Natural killer cell treated with Interleukin-12 subunit alpha and Interleukin-12 subunit beta and Interleukin-15 and Interleukin-18, amount 100 ng/mL, for 72 hours (primary cell): ENCODE measurements at places on chromosomes 3 and 15.

- no peak for DNase-seq
Measured at GRCh38 chr3:114903213-114903612, 243.9 kb downstream of the ZBTB20 start.

DNA sequence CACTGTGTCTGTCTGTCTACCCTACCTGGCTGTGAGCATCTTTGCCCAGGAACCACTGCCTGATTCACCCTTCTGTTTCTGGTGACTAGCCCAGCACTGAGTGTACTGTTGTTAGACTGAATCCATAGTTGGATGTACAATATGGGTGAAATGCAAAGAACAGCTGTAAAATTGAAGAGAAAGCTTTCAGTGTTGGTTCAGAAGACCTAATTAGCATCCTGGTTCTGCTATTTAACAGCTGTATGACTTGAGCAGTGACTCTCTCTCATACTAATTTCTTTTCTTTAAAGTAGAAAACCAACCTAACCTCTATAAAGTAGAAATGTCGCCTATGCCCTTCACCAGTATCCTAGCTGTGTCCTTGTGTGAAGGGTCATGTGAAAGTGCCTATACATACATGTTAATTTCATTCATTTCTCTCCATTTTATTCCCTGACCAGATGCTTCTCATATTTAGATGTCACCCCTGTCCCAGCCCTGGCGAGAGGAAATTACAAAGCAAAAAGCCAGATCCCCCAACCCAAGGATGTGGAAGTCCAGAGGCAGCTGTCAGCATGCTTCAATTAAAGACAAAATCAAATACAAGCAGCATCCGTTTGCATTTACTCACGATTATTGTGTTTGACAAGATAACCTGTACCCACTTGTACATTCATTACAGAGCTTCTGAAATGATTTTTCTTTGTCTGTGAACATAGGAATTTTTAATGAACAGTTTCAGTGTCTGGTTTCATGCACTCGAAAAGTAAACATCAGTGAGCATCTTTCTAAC, 305.7 kb upstream of the ICE2 start:
- DNase-seq, result no peak

GRCh38 chr15:88986949-88987590, 73.9 kb upstream of the MFGE8 start:
- no peak for DNase-seq

DNA sequence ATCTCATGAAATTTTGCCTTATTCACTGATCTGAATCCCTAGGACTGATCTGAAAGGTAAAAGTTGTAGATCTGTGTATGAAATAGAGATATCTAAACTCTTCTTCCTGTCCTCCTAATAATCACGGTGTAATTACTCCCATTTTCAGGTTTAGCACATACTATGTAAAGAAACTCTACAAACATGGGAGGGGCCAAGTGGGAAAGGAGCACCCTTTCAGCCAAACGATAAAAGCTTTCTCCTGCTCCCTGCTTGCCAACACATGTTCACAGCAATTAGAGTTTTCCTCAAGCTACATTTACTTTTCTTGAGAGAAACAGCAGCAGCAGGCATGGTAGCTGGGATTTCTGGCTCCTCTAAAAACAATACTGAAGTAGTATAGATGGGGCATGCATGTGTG, 71.6 kb downstream of the CHAC1 start:
- DNase-seq, result no peak

- DNase-seq, result no peak
Measured at GRCh38 chr3:187616307-187616972, 53.8 kb downstream of the SST start.

GRCh38 chr3:105233010-105233409, 133.7 kb upstream of the ALCAM start:
- no peak for DNase-seq

DNA sequence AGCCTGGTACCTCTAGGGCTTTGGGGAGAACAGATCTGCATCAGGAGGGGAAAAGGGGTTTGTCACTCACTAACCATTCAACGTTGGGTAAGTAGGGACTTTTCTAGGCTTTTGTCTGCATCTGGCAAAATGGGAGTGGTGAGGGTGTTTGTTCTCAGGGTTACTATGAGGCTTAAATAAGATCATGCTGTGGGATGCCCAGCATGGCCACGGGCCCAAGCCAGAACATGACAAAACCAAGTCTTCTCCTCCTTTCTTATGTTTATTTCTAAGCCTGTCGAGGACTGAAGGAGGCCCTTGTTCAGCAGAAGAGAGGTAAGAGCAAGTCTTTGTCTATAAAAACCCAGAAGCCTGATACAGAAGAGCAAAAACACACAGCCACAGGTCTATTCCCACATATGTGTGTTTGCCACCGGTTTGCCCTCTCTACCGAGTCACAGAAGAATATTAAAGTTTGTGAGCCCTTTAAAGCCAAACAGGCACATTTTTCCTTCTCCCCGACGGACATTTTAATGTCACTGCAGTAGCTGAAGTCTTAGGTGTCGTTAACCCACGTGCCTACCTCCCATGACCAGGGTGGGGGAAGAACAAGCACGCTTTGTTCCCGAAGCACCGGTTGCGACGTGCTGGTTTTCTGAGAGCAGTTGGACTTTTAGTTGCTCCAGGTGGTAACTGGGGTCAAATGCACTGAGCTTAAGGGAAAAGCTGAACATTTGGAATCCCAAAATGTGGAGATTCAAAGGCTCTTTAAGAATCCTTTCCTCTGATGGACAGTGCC, 72.1 kb downstream of the NOX5 start:
- no peak for DNase-seq

- no peak for DNase-seq
Measured at GRCh38 chr3:172159376-172159775, 120.0 kb downstream of the FNDC3B start.

GRCh38 chr3:34483311-34483887, 685.0 kb downstream of the PDCD6IP start:
- no peak for DNase-seq

- DNase-seq, result no peak
Measured at GRCh38 chr3:174232658-174233429, 626.3 kb upstream of the NAALADL2 start.

GRCh38 chr3:184371570-184372018, 6.4 kb downstream of the THPO start:
- DNase-seq, result no peak

GRCh38 chr15:98841419-98841970, 166.1 kb downstream of the PGPEP1L start:
- DNase-seq, result no peak

GRCh38 chr3:194906229-194906629, 220.5 kb downstream of the FAM43A start:
- DNase-seq, result no peak

- no peak for DNase-seq
Measured at GRCh38 chr3:120982608-120983320, 74.8 kb downstream of the STXBP5L start.

- no peak for DNase-seq
Measured at GRCh38 chr3:169153656-169154055, 509.9 kb downstream of the MECOM start.

DNA sequence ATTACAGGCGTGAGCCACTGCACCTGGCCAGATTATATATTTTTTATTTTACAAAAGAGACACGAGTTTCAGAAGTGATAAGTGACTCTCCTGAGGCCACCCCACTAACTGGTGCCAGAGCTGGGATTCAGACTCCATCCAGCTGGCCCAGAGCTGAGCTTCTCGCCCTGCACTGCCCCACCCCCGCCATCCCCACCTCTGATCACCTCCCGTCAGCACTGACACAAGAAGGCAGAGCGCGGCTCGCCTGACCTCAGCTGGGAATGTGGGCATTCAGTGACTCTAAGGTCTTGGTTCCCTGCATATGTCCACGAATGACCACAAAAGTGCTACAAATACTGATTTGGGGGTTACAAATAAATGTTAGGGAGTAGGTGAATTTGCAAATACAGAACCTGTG, 56.1 kb upstream of the GALNT15 start:
- no peak for DNase-seq

DNA sequence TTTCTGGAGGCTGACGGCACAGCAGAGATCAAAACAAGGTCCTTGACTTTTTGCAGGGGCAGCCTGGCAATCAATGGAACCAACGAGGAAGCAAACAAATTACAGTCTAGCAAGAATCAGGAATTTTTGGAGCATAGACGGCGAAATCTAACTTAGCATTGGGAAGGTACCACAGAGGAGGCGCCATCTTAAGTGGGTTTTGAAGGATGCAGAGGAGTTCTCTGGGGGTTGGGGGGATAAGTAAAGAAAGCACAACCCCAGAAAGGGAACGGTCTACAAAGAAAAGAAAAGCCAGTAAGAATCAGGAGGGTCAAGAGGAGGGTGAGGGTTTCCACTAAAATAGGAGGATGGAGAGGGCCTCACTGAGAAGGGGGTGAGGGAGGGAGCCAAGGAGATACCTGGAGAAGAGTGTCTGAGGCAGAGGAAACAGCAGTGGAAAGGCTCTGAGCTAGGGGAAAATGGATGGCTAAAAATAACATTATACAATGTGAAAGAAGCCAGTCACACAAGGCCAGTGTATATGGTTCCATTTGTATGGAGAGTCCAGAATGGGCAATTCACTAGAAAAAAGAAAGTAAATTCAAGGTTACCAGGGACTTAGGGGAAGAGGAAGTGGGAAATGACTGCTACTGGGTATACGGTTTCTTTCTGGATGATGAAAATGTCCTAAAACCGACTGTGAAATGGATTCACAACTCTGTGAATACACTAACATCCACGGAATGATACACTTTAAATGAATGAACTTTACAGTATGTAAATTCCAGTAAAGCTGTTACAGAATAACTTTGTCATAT, 25.2 kb upstream of the IQSEC1 start:
- no peak for DNase-seq

GRCh38 chr15:34325368-34325767, 12.2 kb downstream of the SLC12A6 start:
- DNase-seq, result no peak

GRCh38 chr3:179608931-179609720, 4.5 kb downstream of the NDUFB5 start:
- no peak for DNase-seq

- no peak for DNase-seq
Measured at GRCh38 chr3:141384157-141384556, 15.9 kb downstream of the ZBTB38 start.

DNA sequence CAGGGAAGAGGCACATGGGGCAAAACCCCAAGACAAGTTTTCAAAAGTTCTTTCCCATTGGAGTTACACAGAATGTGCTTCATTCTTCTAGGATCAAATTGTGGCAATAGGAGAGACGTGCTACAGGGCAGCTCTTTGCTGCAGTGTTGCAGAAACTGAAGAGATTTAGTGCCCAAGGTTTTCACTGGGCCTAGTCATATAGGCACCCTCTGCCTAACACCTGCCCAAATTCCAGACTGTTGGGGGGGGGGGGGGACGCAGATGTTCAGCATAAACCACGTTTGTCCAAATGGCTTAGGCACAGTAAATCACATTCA, 346.8 kb upstream of the ZNF717 start:
- DNase-seq, result no peak

GRCh38 chr3:8764528-8764927, 4.9 kb downstream of the OXTR start:
- DNase-seq, result no peak

DNA sequence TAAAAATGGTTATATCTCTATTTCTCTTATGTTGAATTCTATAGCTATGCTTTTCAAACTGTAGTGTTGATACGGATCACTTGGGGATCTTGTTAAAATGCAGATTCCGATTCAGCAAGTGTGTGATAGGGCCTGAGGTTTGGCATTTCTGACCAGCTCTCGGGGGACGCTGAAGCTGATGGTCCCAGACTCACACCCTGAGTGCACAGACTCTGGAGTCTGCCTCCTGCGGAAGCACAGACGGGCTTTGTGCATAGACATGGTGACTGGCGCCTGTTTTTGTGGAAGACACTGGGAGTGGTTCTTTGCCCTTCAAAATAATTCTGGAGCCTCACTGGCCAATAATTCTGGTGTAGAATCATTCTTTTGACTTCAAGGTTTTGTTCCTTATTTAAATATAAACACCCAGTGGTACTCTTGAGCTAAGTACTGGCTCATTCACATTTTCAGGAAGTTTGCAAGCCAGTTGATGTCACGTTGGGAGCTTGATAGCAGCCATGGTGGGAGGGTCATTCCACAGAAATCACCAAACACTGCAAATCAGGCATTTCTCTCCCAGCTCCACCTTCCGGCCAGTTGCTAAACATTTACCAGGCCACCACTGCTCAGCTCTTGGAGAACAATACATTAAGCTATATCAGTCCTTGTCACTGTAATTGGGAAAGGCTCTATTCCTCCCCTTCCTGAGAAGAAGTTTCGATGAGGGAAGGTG, 19.2 kb downstream of the CLDN11 start:
- no peak for DNase-seq

GRCh38 chr3:198080521-198081384, 120.7 kb downstream of the LMLN start:
- peak; percentile 85 for DNase-seq
